Stimulated activated CD4-positive, alpha-beta T cell treated with anti-CD3 and anti-CD28 coated beads, Interleukin-4, amount 100 ng/mL, for 4 hours (primary cell): ENCODE measurements at places on chromosomes 16 and 17.

DNA sequence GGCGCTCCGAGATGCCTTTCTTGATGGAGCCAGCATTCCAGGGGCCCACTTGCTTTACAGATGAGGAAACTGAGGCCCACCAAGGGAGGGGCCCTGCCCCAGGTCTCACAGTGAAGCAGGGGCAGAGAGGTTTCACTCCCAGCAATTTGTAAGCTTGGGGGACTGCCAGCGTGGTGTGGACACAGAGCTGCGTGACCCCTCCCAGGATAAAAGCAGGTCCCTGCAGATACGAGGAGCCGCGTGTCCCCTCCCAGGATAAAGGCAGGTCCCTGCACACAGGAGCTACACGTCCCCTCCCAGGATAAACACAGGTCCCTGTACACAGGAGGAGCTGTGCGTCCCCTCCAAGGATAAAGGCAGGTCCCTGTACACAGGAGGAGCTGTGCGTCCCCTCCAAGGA lies 11.7 kb downstream of the JPH3 start:
- no peak for DNase-seq

DNA sequence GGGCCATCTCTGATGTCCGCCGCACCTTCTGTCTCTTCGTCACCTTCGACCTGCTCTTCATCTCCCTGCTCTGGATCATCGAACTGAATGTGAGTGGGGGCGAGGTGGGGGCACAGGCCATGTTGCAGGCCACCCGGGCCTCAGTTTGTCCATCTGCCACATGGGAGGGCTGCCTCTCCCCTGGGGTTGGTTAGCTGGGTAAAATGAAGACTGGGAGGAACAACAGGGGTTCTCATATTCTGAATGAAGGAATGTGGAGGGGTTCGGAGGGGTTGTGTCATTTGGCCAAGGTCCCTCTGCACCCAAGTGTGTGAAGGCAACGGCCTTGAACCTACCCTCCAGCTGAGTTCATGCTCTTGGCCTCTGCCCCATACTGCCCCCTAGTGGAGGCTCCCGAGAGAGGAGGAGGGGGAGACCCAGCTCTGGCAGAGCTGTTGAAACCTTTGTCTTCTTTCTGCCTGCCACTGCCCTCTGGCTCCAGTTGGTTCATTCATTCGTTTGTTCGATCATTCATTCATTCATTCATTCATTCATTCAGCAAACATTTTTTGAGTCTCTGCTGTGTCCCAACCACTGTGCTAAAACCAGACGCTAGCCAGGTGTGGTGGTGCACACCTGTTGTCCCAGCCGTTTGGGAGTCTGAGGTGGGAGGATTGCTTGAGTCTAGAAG lies 11.4 kb upstream of the TCAP start:
- peak; percentile 74 for DNase-seq

DNA sequence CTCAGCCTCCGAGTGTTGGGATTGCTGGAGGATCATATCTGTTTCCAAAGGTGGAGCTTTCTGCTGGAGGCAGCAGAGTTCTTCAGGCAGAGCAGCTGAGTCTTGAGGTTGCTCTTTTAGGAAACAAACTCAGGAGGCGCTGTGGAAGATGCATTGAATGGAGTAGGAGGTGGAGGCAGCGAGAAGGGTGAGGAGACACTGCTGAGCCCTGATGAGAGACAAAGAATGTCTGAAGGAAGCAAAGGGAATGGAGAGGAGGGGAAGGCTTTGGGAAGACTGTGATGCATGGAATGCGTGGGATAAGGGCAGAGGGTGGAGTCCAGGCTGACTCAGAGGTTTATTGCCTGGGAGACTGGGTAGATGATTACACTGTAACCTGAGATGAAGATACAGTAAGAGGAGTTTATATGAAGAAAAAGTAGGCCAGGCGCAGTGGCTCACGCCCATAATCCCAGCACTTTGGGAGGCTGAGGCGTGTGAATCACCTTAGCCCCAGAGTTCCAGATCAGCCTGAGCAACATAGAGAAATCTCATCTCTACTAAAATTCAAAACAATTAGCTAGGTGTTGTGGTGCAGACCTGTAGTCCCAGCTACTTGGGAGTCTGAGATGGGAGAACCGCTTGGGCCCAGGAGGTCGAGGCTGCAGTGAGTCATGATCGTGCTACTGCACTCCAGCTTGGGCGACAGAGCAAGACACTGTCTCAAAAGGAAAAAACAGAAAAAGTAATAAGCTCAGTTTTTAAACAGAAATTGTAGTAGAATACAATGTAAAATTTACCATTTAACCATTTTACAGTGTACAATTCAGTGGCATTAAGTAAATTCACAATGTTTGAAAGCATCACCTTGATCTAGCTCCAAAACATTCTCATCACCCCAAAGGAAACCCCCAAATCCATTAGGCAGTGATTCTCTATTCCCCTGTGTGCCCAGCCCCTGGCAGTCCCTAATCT lies 17.8 kb upstream of the TMEM219 start:
- DNase-seq, result no peak

GRCh38 chr16:10090816-10091215 lies 91.4 kb downstream of the GRIN2A start:
- DNase-seq, result no peak

DNA sequence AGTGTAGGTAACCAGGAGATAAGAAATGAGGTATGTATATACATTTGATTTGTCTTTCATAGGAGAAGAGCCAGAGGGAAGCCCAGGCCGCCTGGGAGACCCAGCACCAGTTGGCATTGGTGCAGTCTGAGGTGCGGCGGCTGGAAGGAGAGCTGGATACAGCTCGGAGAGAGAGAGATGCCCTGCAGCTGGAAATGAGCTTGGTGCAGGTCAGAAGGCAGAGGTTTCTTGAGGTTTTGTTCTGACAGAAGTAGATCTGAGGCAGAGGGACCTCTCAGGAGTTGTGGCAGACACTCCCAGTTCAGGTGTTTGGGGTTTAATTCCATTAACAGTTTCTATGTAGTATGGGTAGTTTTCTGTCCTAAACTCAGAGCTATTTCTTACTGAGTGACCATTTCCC lies 8.0 kb downstream of the CNTROB start:
- DNase-seq, result no peak

GRCh38 chr16:30546115-30546514 lies 11.5 kb upstream of the ZNF747 start:
- DNase-seq, result no peak

- DNase-seq, result peak; percentile 54
These were observed 96.8 kb downstream of the IRF8 start for GRCh38 chr16:85995541-85996423.

DNA sequence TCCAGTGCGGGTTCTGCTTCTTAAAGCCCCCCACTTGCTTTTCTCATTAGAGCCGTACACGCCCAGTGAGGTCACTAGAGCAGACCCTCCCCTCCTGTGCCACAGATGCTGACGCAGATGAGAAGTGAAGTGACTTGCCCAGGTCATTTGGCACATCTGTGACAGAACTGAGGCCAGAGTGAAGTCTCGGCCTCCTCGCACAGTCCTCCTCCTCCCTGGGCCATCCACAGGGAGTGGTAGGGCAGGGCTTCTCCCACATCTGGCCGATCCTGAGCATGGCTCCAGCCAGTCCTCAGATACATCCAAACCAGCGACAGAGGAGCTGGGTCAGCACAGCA lies 15.3 kb upstream of the TBX2 start:
- DNase-seq, result no peak

- DNase-seq, result no peak
These were observed 17.8 kb downstream of the RGS9 start for GRCh38 chr17:65154770-65155589.

DNA sequence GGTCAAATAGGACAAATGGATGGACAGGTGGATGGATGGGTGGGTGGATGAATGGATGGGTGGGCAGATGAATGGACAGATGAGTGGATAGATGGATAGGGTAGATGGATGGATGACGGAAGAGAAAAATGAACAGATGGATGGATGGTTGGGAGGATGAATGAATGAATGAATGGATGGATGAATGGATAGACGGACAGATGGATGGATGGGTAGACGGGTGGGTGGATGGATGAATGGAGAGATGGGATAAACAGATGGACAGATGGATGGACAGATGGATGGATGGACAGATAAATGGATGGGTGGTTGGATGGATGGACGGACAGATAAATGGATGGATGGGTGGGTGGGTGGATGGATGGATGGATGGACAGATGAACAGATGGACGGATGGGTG lies 232.8 kb downstream of the GRIN2A start:
- no peak for DNase-seq

DNA sequence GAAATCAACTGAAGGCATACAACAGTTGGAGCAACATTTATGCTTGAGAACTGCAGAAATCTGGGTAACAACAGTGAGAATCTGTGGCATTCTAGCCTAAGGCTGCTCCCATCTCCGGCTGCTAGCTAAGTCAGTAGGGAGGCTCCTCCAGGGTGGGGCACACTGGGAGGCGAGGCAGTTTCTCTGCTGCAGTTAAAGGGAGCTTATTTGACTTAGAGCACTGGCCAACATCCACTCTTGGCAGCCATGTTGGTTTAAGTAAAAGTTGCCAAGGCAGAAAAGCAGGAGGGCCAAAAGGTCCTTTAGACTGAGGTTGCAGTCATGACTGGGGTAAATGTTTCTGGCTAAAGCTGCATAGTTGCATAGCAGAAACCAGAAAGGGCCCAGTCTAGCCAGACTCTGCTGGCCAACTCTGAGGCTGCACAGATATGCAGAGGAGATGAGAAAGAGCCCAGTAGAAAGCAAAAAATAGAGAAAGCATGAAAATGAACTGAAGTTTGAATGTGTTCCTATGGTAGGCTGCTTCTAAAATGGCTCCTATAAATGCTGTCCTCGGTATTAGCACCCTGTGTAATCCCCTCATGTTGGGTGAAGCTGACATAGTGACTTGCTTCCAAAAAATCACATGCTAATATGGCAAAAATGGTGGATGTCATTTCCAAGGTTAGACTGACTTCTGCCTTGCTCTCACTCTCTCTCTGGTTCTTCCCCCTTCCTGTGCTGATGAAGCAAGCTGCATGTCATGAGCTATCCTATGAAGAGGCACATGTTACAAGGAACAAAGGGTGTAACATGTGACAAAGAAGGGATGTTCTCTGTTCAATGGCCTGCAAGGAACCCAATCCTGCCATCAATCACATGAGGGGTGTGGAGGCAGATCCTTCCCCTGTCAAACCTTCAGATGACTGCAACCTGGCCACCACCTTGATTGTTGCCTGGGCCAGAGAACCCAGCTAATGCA lies 3.7 kb upstream of the C16orf78 start:
- DNase-seq, result no peak

DNA sequence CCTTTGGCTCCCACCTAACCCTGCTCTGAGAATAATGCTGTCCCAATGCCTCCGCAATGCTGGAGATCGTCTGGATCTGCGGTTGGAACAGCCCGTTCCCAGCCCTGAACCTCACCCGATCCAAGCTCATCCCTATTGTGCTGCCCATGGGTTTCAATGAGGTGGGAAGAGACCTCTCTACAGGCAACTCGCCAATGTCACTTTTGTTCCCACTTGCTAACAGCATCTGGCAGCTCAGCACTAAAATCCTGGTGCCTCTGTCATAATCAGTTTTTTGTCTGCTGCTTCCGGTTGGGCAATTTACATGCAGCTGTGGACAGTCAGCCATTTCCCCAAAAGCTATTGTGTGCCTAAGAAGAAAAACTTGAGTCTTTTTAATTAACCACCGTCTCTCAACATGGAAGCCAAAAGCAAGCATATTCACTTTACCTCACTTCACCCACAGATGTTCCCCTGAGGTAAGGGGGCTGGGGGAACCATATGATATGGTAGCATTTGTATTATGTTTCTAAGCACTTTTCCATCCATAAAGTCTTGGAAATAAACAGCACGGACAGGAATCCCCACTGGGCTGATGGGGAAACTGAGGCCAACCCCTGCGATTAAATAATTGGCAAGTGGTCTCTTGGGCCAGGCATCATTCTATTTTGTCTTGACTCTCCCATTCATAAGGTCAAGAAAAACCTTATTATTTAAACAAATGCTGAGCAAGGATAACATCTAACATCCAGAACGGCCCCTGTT lies 159.2 kb upstream of the CDH5 start:
- DNase-seq, result no peak

- no peak for DNase-seq
These were observed 233.6 kb downstream of the CPPED1 start for GRCh38 chr16:12570046-12570618.

DNA sequence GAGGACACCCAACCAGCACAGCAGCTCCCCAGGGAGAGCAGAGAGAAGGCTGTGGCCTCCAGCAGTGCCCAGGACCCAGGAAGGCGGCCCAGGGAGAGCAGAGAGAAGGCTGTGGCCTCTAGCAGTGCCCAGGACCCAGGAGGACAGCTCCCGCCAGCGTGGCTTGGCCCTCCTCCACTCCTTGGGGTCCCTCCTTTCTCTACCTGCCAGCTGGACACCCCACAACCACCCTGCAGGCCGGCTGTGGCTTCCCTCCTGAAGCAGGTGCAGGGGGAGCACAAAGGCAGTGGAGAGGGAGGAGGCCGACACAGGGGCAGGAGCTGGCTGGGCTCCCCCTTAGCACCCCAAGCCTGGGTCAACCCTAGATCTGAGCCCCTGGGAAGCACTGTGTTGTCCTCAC lies 54.1 kb upstream of the FASN start:
- no peak for DNase-seq

- no peak for DNase-seq
These were observed 9.5 kb downstream of the PROCA1 start for GRCh38 chr17:28702026-28702751.

DNA sequence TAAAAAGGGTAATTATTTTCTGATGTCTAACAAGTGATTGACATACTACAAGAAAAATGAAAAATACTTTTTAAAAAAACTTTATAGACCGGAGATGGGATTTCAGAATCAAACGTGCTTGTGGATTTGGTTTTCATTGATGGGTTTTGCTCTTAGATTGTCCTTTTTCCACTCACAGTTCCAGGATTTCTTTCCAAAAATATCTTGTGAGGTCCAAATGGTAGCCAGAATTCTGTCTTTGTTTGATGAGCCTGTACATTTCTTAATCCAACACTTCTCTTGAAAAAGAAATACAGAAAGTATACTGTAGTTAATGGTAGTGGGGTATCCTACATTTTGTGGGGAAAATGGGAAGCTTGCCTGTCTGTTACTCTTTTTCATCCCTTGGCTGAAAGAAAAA lies 329.3 kb downstream of the KCNJ2 start:
- DNase-seq, result no peak

- DNase-seq, result no peak
These were observed 88.3 kb upstream of the GSE1 start for GRCh38 chr16:85524630-85525419.

DNA sequence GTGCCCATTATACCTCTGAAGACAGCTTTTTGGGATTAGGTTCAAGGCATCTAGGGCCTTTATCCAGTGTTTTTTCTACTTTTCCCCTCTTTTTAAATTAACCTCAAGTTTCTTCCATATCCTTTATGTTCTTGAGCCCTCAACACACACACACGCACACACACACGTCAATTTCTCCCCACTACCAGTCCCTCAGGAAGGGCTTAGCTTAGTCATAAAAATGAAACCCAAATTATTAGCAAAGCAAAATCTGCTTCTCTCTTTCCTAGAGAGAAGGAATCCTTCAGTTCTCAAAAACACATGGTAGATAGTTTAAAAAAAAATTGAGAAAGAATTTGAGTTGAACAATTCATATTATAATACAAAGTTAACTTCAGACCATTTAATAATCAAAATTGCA lies 401.1 kb downstream of the XYLT1 start:
- no peak for DNase-seq

- no peak for DNase-seq
These were observed 9.6 kb downstream of the ERBB2 start for GRCh38 chr17:39709319-39709997.
